ENCODE measurements at places on chromosomes 5 and 9.

GRCh38 chr5:82909771-82910170 lies 167.4 kb downstream of the TMEM167A start:
- no peak for DNase-seq

- no peak for DNase-seq
These were observed 353.5 kb upstream of the POU5F2 start for GRCh38 chr5:94094793-94095441.

GRCh38 chr5:78765756-78766411 lies 117.3 kb upstream of the LHFPL2 start:
- DNase-seq: no peak

- no peak for DNase-seq
These were observed 515.8 kb downstream of the KIF4B start for GRCh38 chr5:155529362-155529761.

DNA sequence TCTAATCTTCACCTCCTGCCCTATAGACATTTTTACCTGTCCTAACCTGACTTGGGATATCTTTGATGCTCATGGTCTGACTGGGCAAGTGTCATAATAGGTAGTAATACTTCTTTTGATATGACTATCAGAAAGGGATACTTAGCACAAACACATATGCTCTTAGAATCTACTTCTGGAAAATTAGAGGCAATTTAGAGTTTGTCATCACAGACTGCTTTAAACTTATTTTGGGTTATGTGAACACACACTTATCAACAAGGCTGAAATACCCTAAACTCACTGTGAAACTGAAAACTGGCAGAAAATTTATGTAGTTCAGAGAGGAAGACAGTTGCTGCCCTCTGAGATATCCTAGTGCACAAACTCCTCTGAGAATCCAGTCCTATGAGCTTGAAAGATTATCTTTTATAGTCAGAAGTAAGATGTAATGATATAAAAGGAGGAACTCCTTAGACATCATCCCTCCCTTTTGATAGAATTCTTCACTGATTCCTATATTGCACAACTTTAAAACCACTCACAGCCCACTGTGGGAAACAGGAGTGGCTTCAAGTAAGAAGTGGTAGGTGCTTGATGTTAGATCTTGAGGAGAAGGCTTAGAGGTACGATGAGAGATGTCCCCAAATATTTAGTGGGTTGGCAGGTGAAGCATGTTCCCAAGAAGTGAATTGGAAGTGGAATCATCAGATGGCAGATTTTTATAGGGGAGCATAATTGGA lies 273.3 kb downstream of the MAN2A1 start:
- DNase-seq: no peak

GRCh38 chr5:38018016-38018415 lies 178.2 kb upstream of the GDNF start:
- no peak for DNase-seq

DNA sequence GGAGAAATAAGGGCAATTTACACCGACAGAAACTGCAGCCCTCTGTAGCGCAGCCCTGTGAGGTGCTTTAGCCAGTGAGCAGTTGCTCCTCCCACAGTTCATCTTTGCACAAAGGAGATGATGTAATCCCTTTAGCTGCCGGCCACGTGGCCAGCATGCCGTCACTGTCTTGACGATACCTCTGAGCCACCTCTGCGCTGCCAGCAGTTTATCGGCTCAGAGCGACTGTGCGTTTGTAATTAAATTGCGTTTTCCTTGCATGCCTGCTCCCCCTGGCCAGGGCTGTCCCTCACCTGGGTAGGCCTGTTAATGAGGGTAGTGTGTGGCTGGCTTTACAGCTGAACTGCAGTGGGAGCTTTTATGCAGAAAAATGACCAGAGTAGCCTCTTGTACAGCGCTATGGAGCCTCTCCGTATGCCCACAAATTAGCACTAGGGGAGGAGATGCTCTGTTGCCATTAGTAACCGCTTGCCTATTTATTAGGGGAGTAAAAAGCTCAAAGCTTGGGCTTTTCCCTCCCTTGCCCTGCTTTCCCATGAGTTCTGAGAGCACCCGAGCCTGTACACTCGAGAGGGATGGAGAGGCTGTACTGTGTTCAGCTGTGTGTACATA lies 107.0 kb downstream of the TRIO start:
- peak; percentile 80 for DNase-seq

- DNase-seq: no peak
These were observed 3.2 kb downstream of the ZNF618 start for GRCh38 chr9:113879318-113879717.

- DNase-seq: no peak
These were observed 38.9 kb upstream of the TRAF1 start for GRCh38 chr9:120965344-120966012.

GRCh38 chr5:90307322-90307721 lies 102.2 kb downstream of the CETN3 start:
- DNase-seq: no peak

- DNase-seq: no peak
These were observed 68.9 kb downstream of the DAP start for GRCh38 chr5:10691826-10692785.

- DNase-seq: no peak
These were observed 39.5 kb downstream of the PRKACG start for GRCh38 chr9:68974431-68974830.

Measured in ovary (tissue), 10 donors.